ENCODE measurements at places on chromosomes 11 and 22. TPM values are rescaled to one million over a fixed set of nuclear protein-coding genes. Genes with fewer than 3 reads are reported as not detected.

DNA sequence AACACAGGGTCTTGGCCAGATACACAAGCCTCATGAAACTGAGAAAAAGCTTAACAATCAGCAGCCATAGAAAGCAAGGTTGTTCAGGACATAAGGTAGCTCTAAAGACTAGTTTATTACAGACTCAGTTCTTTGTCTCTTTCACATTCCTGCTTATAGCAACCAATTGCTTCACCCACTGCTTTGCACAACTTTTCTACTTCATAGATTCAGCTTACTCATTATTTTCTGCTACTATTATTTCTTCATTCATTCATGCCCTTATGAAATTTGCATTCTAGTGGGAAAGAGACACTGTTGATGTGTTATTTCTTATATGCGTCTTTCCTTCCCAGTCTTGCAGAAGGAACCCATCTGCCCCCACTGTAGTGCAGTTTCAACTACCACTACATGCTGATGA, 4.7 kb downstream of the CCDC34 start:
- no peak for DNase-seq

DNA sequence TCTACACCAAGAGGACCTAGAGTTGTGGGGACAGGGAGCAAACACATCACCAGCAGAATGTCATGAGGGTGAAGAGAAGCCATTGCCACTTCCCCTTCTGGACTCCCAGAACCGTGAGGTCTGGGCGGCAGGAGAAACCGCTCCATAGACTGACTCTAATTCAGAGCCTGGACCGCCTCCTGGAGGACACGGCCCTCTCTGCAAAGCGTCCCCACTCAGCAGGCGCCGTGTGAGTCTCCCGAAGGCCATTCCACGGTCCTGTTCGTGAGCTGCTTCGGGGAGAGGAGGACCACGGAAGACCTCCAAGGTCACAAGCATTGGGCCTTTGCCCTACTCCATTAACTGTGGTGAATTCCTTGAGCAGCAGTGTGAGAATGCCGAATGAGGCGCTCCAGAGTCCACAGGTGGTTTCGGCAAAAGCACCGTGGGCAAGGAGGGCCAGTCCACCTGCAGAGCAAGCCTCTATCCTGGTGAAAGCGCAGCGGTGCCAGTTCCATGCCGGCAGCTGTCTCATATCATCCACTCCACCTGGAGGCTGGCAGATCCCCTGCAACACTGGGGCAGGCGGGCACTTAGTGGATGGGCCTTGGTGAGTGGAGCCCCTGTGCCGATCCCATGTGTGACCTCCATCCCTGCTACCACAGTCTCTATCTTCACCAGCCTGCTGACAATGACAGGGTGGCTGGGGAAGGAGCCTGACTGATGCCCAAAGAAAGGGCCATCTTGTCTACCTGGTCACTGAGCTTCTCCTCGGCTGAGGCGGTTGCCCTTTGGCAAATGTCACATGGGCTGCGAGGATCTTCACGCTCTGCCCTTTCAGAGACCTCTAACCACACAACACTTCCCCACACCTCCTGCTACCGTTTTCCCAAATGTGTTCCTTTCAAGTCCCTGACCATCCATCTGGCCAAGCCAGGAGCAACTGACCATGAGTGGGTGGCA, 7.5 kb downstream of the C11orf21 start:
- peak; percentile 6 for DNase-seq

SMIM38 gene
- 0.12 TPM for total RNA-seq

DNA sequence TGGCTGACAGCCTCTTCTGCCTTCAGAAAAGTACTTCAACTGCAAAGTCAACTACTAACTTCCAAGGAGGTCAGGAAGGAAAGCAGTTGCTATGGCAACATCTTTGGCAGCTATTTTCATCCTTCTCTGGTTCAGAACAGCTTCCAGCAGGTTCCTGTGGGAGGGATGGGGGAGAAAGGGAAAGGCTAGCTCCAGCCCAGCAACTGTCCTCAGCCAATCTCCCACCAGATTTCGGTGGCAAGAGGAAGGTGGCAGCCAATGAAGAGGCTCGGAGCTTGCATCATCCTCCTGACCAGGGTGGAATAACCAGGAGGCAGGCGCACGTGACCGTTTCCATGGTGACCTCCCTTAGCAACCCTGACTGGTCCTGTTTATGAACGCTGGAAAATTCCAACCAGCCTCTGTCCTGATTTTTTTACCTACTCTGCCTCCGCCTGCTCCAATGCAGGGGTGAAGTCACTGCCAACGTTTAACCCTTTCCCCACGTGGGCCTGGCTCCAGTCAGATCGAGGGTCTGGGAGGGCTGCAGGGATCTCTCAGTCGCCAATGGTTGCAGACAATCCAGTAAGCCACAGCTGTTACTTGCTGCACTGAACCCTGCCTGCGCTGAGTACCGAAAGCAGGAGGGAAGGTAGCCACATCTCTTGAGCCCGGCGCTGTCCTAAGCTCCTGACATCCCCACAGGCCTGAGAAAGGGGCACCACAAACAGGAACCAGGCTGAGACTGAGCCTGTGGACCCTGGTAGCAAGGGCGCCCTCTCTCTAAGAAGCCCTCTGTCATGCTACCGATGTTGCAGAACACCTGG, 11.2 kb upstream of the MALAT1 start:
- peak; percentile 83 for DNase-seq
